ENCODE measurements at places on chromosomes 11 and 22.

DNA sequence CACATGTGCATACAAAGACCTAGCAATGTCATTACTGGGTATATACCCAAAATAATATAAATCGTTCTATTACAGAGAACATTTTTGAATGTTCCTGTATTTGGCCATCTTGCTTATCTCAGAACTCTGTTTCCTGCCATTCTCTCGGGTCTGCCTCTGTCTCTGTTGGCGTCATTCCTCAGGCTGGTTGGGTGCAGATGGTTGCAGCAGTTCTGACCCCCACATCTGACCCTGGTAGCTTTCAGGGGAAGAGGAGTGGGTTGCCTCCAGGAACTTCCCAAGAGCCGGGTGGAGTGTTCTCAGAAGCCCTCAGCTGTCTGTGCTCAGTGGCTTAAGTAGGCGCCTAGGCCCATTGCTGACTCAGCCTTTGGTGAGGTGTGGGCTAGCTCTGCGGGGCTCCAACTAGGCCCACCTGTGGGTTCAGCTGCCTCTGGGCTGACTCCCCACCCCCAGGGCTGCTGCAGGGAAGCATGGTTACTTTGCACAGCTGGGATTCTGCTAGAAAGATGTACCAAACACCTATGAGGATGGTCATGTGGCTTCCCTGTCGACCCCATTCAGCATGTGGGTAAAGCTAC, 114.0 kb downstream of the TBC1D22A start:
- no peak for DNase-seq

- DNase-seq = no peak
Observed at GRCh38 chr11:65712633-65713076, 603 bp downstream of the KAT5 start.

- DNase-seq = no peak
Observed at GRCh38 chr11:78219493-78220217, 30.9 kb downstream of the USP35 start.

GRCh38 chr11:2538951-2539350, 94.1 kb downstream of the KCNQ1 start:
- no peak for DNase-seq

DNA sequence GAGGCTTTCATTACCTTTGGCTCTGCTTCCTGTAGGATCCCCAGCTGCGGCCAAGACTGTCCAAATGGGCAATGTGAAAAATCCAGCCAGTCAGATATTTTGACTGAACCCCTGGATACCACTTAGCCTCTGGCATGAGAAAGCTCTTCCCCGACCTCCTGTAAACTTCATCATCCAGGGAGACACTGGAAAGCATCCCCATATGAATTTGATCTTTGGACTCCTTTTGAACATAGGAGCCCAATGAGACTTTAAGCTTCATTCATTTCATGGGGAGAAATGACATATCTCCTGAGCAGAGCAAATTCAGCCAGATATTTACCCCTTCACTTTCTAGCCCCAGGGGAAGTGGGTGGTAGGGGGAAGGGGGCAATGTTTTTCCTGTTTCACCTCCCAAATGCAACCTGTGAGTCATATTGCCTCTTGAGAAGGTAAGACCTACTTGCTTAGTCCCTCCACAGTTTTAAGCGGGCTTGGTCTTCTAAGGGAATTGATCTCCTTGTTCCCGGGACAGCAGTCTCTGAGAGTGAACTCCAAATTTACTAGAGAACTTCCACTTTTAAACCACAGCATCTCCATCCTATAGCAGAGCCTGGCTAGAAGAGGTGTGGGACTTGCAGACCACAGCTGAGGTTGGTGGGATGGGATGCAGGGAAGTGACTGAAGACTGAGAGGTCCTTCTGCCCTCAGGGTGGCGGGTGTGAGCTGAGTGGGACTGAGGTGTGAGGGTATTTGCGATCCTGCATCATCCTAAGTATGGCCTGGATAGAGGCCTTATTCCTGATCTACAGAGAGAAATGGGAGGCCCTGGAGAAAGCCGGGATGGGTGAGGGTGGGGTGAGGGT, 20.3 kb upstream of the POU2AF1 start:
- DNase-seq = no peak
